ENCODE measurements at places on chromosomes 12 and 14.

DNA sequence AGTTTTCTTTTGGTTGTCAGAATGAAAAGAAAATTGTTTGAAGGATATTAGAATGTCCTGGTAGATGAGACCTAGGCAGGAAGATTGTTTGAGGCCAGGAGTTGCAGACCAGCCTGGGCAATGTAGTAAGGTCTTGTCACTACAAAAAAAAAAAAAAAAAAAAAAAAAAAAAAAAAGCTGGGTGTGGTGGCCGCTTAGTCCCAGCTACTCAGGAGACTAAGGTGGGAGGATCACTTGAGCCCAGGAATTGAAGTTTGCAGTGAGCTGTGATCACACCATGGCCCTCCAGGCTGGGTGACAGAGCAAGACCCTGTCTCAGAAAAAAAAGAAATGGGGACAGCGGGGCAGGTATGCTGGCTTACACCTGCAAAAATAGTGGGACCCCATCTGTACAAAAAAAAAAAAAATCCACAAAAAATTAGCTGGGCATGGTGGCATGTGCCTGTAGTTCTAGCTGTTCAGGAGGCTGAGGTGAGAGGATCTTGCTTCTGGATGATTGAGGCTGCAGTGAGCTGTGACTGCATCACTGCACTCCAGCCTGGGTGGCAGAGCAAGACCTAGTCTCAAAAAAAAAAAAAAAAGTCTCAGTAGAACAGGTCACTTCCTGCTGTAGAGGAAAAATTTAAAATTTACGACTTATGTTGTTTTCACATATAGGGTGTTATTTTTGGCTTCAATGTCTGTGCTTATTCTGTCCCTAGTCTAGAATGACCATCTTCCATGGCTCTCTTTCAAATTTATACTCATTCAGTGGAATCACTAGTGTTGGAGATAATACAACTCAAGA is 70.7 kb downstream of the PPHLN1 start:
- DNase-seq = no peak

DNA sequence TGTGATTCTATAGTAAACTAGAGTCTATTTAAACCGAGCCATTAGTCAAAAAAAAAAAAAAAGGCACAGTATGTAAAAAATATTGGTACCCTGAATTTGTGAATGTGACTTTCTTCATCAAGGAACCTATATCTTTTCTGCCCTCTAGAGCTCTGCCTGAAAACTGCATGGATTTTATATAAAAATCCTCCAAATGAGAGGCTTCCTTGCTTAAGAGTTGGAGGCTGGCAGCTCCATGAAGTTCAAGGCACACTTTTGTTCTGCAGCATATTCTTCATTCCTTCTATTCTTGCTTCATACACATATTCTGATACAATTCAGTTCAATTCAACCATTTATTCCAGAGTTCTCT is 23.1 kb upstream of the NKX2-8 start:
- no peak for DNase-seq

- DNase-seq = no peak
These were observed 583.5 kb upstream of the NOVA1 start for GRCh38 chr14:27181333-27181732.

DNA sequence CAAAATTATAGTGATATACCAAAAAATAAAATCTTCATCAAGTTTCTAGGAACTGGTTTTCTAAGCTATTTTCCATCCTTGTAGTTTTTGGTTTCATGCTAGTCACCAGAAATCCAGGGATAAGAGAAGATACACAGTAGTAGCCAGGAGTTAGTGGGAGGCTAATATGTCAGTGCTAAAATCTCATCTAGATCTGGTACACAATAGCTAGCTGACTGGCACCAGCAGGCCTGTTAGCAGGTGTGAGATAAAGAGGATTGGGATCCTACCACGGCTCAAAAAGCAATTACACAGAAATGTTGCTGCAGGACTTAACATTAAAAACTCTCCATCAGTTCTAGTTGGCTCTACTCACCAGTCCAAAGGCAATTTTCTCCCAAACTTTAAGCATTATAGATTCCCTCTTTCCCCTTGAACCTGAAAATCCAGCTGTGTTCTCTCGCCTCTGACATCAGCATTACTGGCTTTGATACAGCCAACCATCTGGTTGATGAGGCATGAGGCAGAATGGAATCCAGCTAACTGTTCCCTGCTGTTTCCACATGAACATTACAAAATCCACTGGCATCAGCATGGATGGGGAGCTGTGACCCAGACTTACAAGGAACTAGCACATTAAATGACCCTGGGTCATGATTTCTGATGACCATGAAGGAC is 41.8 kb upstream of the CCDC196 start:
- DNase-seq = no peak

DNA sequence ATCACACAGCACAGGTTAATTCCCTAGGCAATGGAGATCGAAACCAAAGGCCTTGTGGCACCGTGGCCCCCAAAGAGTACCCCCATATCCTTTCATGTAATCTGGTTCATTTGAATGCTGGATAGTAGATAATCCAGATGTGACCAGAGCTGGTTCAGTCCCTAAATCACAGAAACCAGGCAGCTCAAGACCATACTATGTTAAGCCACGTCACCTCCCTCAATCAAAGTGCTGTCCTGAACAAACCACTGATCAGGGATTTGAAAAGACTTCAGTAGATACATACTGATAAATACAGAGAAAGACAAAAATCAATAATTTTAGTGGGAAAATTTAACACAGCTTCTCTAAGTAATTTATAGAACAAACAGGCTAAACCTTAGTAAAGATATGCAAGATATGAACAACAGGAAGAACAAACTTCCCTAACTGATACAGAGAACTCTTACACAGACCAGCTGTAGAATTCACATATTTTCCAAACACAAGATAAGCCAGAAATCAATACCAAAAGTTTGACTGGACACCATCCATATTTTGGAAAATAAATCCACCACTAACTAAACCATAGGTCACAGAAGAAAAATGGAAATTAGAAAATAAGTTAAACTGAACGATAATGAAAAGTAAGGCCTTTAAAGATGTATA is 67.1 kb downstream of the BCAT1 start:
- no peak for DNase-seq
